Activated CD4-positive, alpha-beta memory T cell treated with anti-CD3 and anti-CD28 coated beads, Interleukin-2, amount 10 ng/mL, durations not matched to agents 7 days and 5 days (primary cell): ENCODE measurements at places on chromosomes 7 and 10. TPM values are rescaled to one million over a fixed set of nuclear protein-coding genes. Genes with fewer than 3 reads are reported as not detected.

Gene PNLIPRP2
- not detected for total RNA-seq

Gene NPC1L1
- not detected for total RNA-seq

Gene MKX
- total RNA-seq, result not detected

Gene PDE1C
- total RNA-seq, result not detected

Gene MYO1G
- 572 TPM for total RNA-seq

Gene ARID5B
- total RNA-seq, result 71.1 TPM

Gene ENTPD7
- 4.1 TPM for total RNA-seq

Gene ANLN
- total RNA-seq, result 65.1 TPM

Gene FAM171A1
- 6.0 TPM for total RNA-seq

Gene HTR5A
- total RNA-seq, result not detected

Gene STEAP4
- not detected for total RNA-seq

Gene TUBB8
- total RNA-seq, result not detected

DNA sequence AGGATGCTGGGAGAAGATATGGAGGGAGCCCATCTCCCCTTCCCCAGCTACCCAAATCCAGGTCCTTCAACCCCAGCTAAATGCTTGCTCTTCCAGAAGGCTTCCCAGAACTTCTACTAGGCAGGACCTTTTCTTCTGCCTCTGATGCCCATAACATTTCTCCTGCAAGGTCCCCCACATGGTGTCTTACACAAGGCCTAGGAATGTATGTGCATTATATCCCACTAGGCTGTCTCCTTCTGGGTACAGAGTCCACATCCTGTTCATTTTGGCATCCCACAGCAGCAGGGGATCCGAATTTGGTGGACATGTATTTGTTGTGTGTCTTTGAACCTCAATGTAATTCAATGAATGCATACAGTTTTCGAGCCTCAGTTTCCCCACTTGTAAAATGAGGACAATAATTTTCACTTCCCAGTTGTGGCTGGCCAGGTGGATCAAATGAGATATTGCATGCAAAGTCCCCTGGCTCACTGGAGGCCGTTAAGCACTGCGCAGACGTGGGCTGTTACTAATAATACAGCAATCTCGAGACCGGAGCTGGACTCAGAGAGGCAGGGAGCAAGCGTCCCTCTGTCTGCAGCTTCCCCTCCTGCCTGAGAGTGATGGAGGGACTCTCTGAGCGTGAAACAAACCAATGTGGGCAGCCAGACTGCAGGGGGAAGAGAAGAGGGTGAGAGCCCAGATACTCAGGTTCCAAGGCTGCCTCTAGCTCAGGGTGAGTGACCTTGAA, 18.6 kb upstream of the YWHAG start:
- H3K4me3 ChIP-seq, result no peak overlapping the region
- H3K27ac ChIP-seq, result no peak overlapping the region
- peaks cover 13% of the 10 kb centered on the region for H3K27me3 ChIP-seq
- H3K4me1 ChIP-seq, result peaks cover 11% of the 10 kb centered on the region

DNA sequence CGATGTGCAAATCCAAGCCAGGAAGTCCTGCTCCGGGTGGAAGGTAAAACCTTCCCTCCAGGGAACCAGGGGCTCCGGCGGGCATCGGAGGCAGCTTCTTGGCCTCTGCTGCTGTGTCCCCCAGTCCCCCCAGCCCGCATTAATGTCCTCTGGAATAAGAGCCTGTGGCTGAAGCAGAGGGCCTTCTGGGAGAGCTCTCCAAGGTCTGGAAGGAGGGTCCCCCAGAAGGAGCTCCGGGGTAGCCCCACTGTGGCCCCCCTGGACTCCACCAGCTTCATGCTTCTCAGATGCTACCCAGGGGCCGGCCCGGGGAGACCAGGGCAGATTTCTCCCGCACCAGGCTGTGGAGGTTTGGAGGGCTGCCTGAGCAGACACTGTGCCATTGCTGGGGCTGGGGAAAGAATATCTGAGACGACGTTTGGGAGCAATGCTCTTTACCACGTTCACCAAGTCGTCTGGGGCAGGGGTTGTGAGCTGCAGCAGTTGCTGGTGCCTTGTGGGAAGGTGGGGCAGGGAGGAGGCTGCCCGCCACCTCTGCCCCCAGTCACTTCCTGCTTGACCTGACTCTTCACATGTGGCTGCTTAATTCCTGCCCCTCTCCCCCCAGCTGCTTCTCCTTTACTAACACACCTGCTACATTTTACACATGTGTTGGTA, 8.3 kb downstream of the ZNF853 start:
- peaks cover 43% of the 10 kb centered on the region for H3K4me1 ChIP-seq
- peak overlapping the region; percentile 61 for H3K27ac ChIP-seq
- no peaks in the 10 kb centered on the region for H3K36me3 ChIP-seq
- H3K4me3 ChIP-seq, result no peak overlapping the region

DNA sequence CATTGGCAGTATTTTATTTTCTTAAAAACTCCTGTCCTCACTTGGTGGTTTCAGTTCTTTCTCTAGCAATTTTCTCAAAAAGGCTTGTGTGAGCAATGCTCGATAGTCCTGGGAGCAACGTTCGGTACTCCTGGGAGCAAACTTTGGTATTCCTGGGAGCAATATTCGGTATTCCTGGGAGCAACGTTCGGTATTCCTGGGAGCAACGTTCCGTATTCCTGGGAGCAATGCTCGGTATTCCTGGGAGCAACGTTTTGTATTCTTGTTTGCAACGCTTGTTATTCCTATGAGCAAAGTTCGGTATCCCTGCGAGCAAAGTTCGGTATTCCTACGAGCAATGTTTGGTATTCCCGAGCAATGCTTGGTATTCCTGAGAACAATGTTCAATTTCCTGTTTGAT, 362.0 kb upstream of the ADARB2 start:
- no peak for DNase-seq
- no peak overlapping the region for H3K4me3 ChIP-seq
- no peaks in the 10 kb centered on the region for H3K27me3 ChIP-seq
- no peaks in the 10 kb centered on the region for H3K36me3 ChIP-seq
- no peak overlapping the region for H3K27ac ChIP-seq

DNA sequence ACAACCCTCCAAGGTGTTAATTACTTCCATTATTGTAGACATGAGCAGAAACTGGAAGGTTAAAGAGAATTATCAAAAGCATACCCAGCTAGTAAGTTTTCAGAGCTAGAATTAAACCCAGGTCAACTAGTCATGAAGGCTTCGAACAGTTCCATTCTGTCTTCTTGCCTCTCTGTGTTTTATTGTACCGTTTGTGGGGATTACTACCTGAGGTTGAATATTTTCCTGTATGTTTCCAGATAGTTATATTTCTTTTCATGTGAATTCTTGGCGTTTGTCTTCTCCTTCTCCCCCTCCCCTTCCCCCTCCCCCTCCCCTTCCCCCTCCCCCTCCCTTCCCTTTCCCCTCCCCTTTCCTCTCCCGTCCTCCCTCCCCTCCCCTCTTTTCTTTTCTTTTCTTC, 218.0 kb upstream of the GALNT17 start:
- no peak overlapping the region for H3K4me3 ChIP-seq
- H3K4me1 ChIP-seq, result no peaks in the 10 kb centered on the region
- no peak overlapping the region for H3K27ac ChIP-seq
- H3K27me3 ChIP-seq, result no peaks in the 10 kb centered on the region

GRCh38 chr10:59175538-59176240, 754 bp upstream of the PHYHIPL start:
- H3K4me3 ChIP-seq, result no peak overlapping the region
- H3K27me3 ChIP-seq, result peaks cover 14% of the 10 kb centered on the region

DNA sequence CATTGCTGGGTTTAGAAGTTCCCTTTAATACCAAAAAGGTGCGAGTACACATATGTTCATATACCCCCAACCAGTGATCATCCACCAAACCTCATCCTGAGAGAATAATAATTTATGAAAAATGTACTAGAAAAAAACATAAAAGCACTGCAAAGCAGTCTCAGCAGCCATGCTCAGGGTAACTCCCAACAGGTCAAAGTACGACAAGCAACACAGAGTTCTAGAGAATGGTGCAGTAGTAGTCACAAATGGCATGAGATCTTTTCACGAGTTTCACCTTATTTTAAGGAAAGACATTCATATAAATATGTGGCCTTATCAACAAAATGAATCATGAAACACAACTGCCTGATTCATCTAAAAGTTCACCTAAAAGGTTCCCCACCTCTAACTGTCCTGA, 338.5 kb downstream of the PARD3 start:
- no peak overlapping the region for H3K27ac ChIP-seq
- H3K36me3 ChIP-seq, result no peaks in the 10 kb centered on the region
- H3K4me3 ChIP-seq, result no peak overlapping the region
- H3K27me3 ChIP-seq, result no peaks in the 10 kb centered on the region

- no peaks in the 10 kb centered on the region for H3K36me3 ChIP-seq
- no peak for DNase-seq
- H3K4me1 ChIP-seq, result no peaks in the 10 kb centered on the region
- H3K4me3 ChIP-seq, result no peak overlapping the region
- no peak overlapping the region for H3K27ac ChIP-seq
- no peaks in the 10 kb centered on the region for H3K27me3 ChIP-seq
These were observed 843.6 kb upstream of the POT1 start for GRCh38 chr7:125773113-125773785.

DNA sequence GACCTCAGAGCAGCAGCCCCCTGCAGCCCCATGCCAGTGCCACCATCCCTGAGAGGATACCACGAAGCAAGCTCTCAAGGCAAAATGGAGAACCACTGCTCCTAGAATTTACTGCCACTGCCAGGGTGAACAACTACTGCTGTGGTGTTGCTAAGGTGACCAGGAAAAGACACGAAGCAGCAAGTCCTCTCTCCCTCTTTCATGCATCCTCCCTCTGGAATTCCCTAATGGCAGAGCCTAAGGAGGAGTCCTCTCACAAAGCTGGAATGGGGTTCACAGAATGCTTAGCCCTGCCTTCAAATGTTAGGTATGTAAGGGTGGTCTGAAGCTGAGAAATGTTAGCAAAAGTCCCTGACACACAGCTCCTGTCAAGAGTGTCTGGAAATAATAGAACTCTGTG, 35.8 kb upstream of the NPSR1 start:
- H3K36me3 ChIP-seq, result no peaks in the 10 kb centered on the region
- H3K4me3 ChIP-seq, result no peak overlapping the region
- no peak overlapping the region for H3K27ac ChIP-seq
- H3K4me1 ChIP-seq, result no peaks in the 10 kb centered on the region
- no peak for DNase-seq

GRCh38 chr10:28686835-28687682, 9.7 kb downstream of the BAMBI start:
- no peaks in the 10 kb centered on the region for H3K4me1 ChIP-seq
- no peak for DNase-seq
- no peaks in the 10 kb centered on the region for H3K36me3 ChIP-seq
- no peak overlapping the region for H3K4me3 ChIP-seq

DNA sequence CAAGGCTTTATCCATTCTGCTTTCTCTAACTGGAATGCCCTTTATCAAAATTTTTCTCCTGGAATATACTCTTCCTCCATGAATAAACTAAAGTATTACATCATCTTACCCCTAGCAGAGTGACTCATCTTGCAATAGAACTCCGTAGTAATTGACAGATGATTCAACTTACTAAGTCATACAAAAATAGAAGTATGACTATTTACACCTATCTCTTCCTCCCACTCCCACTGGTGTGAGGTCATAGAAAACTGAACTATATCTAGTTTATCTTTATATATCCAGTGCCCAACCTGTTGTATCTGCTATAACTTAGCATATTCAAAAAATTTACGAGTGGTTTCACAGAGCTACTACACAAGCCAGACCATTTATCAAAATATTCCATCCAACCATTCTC, 26.1 kb downstream of the ABCB1 start:
- no peaks in the 10 kb centered on the region for H3K4me1 ChIP-seq
- H3K27ac ChIP-seq, result no peak overlapping the region
- H3K4me3 ChIP-seq, result no peak overlapping the region
- DNase-seq, result no peak

DNA sequence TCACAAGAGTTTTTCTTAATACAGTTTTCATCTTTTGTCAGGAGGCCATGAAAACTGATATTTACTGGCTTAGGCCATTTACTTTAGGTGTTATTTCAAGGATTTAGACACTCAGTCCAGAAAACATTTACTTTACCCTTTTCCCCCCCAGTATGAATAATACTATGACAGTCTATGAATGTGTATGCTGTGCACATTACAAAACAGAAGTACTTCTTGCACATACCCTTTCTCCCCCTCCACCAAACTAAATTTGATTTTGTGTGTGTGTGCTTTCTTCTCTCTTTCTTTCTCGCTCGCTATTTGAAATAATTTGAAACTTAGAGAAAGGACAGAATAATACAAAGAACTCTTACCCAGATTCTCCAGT, 41.3 kb downstream of the RBM33 start:
- no peaks in the 10 kb centered on the region for H3K27me3 ChIP-seq
- peak overlapping the region; percentile 37 for H3K27ac ChIP-seq
- peaks cover 87% of the 10 kb centered on the region for H3K36me3 ChIP-seq
- DNase-seq, result no peak
- H3K4me1 ChIP-seq, result peaks cover 43% of the 10 kb centered on the region
- no peak overlapping the region for H3K4me3 ChIP-seq

GRCh38 chr7:158432369-158433341, 155.0 kb downstream of the PTPRN2 start:
- H3K27ac ChIP-seq, result no peak overlapping the region
- H3K36me3 ChIP-seq, result no peaks in the 10 kb centered on the region
- no peak overlapping the region for H3K4me3 ChIP-seq
- no peak for DNase-seq
- H3K27me3 ChIP-seq, result peaks cover 12% of the 10 kb centered on the region
- no peaks in the 10 kb centered on the region for H3K4me1 ChIP-seq

DNA sequence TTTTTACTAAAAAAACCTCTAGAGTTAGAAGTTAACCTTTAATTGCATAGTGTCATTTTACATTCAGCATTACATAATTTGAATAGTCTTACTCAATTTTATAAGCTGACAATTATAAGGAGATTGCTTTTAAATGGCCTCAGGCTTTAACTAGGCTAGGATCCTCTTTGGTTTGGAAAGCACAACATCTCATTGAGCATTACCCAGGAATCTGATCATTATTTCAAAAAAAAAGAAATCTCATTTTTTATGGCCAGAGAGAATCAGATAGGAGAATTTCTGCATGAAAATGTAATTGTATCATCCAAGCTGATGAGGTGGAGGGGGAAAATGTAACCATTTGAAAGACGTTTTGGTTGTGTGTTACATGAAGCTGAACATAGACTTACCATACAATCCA, 324.9 kb upstream of the POT1 start:
- H3K27me3 ChIP-seq, result no peaks in the 10 kb centered on the region
- no peak for DNase-seq
- no peak overlapping the region for H3K27ac ChIP-seq
- no peaks in the 10 kb centered on the region for H3K36me3 ChIP-seq
- H3K4me1 ChIP-seq, result no peaks in the 10 kb centered on the region

DNA sequence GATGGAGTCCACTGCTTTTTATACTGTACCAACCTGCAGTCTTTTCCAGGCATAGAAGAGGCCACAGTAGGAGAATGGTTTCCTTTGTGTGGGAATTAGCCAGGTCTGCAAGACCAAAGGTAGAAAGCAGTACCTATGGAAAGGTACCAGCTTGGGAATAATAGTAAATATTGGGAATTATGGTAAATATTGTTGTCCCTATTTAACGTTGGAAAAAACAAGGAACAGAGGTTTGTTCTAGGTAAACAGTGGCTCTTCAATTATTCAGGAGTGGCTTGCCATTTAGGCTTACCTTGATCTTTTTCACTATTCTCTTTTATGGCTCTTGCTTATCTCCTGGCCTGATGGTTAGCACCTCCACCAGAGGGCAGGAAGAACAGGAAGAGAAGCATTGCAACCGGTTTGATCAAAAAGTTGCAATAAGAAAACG, 43.9 kb upstream of the GSAP start:
- no peak overlapping the region for H3K4me3 ChIP-seq
- peaks cover 9% of the 10 kb centered on the region for H3K27me3 ChIP-seq
- H3K4me1 ChIP-seq, result peaks cover 6% of the 10 kb centered on the region
- no peak overlapping the region for H3K27ac ChIP-seq
- DNase-seq, result no peak

- H3K4me1 ChIP-seq, result peaks cover 13% of the 10 kb centered on the region
- H3K27ac ChIP-seq, result no peak overlapping the region
These were observed 30.8 kb upstream of the C10orf67 start for GRCh38 chr10:23375366-23375765.

- peaks cover 10% of the 10 kb centered on the region for H3K4me1 ChIP-seq
These were observed 268.4 kb upstream of the NPVF start for GRCh38 chr7:25496476-25497368.
